ENCODE measurements at places on chromosomes 16 and 17.

- DNase-seq: no peak
Measured at GRCh38 chr16:79943736-79944135, 343.2 kb upstream of the MAF start.

GRCh38 chr16:11094857-11095565 is 150.6 kb downstream of the CLEC16A start:
- no peak for DNase-seq

GRCh38 chr17:81134064-81134781 is 31.1 kb upstream of the PVALEF start:
- DNase-seq: no peak

- no peak for DNase-seq
Measured at GRCh38 chr17:17739388-17740066, 58.3 kb downstream of the RAI1 start.

- DNase-seq: no peak
Measured at GRCh38 chr16:69522041-69522578, 43.7 kb upstream of the NFAT5 start.

- DNase-seq: no peak
Measured at GRCh38 chr17:60525328-60525684, 736 bp downstream of the APPBP2 start.

GRCh38 chr17:66542129-66542966 is 239.9 kb downstream of the PRKCA start:
- no peak for DNase-seq

DNA sequence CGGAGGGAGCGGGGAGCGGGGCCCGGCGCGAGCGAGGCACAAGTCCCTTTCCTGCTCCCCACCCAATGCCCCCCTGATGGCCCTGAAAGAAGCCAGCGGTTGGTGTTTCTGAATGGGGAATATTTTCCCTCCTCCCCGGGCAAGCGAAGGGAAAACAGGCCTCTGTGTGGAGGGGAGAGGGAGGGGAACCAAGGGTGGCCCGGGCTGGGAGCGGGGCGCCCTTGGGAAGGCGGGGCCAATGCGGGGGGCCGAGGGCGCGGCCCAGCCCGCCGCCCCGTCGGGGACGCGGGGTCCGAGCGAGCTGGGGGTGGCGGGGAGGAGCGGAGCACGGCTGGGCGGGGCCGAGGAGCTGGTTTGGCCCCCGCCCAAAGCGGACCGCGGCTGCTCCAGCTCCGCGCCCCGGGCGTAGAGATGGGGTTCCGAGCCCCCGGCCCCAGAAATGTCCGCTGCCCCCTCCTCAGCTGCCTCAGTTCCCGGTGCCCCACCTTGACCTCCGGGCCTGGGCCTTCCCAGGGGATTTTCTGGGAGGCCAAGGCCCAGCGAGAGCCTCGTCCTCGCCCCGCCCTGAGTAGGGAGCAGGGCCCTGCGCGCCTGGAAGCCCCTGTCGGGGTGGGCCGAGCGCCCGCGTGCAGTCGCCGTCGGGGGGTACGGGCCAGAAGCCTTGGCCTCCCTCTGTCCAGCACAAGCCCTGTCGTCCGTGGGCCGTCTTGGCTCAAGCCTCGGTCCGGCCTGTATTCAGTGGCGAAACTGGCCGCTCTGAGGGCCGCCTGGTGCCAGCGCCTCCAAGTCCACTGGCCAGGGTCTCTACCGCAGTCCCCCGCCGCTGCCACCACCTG is 3.9 kb upstream of the HEXIM1 start:
- DNase-seq: peak; percentile 63

GRCh38 chr17:10061111-10061845 is 137.1 kb downstream of the GAS7 start:
- no peak for DNase-seq

DNA sequence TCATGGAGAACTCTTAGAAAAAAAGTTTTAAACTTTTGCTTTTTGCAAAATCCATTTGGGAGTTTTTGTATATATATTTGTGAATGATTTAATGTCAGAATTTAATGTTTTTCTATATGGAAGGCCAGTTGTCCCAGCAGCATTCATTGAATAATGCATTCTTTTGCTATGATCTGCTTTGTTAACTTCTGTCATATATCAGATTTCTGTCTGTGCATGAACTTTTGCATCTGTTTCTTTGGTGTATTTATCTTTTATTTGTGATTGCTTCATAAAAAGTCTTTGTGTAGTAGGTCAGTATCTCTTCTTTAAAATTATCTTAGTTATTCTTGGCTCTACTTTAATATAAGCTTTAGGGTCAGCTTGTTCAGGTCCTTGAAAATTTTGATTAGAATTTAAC is 84.2 kb downstream of the MAP2K4 start:
- no peak for DNase-seq

DNA sequence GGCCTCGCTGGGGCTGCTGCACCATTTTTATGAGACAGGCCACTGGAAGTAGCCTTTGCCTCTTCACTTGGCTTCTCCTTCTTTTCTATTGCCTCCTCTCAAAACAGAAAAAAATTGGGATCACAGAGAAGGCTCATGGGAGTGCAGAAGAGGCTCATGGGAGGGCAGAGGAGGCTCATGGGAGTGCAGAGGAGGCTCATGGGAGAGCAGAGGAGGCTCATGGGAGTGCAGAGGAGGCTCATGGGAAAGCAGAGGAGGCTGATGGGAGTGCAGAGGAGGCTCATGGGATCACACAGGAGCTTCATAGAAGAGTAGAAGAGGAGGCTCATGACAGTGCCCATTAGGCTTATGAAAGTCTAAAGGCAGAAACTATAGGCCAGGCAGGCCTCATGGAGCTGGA is 211.2 kb downstream of the IRF8 start:
- no peak for DNase-seq

DNA sequence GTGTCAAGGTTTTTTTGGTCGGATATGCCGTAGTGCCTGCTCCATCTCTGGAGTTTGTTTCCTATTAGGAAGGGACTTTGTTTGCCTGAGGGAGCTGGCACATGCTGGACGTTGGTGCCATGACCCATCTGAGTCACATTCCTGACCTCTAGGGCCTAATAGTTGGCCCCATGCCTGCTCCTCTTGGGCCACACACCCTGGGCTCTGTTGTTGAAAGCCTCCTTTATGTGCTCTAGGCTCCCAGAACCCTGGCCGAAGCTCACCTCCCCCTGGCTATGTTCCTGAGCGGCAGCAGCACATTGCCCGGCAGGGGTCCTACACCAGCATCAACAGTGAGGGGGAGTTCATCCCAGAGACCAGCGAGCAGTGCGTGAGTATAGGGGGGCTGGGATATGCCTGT is 18.4 kb downstream of the LIMD2 start:
- DNase-seq: no peak

GRCh38 chr16:756428-756827 is 4.1 kb upstream of the MSLN start:
- DNase-seq: no peak

DNA sequence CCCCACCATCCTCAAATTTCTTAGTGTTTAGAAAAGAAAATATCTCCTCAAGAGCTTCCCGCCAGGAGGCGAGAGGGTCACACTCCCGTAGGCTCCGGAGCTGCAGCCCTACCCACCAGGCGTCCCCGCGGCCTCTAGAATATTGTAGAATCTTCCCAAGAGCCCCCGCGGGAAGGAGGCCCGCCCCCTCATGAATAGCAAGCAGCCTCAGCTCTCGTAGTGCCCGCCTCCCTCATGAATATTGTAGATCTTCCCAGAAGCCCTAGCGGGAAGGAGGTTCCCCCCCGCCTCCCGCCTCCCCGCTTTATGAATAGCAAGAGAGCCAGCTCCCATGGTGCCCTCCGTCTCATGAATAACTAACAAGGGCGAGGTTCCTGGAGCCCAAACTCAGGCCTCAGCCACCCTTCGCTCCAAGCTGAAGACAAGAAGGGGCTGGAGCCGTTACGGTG is at the start of gene FBXO47:
Gene FBXO47, minus strand, starts transcription at position 114 of the 449 bp plus-strand sequence. CDS start 4,378 bp downstream, outside the sequence.
- DNase-seq: peak; percentile 82

DNA sequence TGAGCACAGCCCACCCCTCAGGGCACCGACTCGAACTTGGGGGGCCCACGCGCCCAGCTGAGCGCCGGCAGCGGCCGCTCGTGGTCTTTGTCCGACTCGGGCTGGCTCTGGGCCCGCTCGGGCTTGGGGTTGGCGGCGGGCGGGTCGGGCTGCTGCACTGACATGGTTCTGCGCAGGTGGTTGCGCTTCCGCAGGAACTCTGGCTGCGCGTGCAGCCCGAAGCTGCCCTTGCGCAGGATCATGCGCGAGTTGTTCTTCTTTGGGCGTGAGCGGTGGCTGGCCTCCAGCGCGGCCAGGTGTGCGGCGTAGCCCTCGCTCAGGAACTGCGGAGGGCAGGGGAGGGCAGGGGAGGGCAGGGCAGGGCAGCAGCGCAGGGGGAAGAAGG is 11.1 kb downstream of the PIMREG start:
- no peak for DNase-seq

DNA sequence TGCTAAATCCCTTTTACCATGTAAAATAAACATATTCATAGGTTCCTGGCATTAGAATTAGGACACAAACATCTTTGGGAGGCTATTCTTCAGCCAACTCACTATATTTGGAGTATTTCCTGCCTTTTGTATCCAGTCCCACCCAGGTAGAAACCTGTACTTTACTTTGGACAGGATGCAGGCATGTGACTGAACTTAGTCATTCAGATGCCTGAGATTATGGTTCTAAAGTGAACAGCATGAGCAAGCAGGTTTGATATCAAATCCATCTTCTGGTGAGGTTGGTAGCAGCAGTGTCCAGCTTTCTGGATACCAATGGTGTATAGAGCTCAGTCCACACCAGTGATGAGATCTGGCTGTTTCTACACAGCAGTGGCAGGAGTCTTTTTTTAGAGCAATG is 20.2 kb downstream of the CA10 start:
- no peak for DNase-seq
